ENCODE measurements at places on chromosomes 3 and 15.

GRCh38 chr15:72591361-72591760, 63.1 kb upstream of the GOLGA6B start:
- peak; percentile 21 for DNase-seq

- DNase-seq, result no peak
Measured at GRCh38 chr3:188126276-188126675, 27.7 kb upstream of the LPP start.

DNA sequence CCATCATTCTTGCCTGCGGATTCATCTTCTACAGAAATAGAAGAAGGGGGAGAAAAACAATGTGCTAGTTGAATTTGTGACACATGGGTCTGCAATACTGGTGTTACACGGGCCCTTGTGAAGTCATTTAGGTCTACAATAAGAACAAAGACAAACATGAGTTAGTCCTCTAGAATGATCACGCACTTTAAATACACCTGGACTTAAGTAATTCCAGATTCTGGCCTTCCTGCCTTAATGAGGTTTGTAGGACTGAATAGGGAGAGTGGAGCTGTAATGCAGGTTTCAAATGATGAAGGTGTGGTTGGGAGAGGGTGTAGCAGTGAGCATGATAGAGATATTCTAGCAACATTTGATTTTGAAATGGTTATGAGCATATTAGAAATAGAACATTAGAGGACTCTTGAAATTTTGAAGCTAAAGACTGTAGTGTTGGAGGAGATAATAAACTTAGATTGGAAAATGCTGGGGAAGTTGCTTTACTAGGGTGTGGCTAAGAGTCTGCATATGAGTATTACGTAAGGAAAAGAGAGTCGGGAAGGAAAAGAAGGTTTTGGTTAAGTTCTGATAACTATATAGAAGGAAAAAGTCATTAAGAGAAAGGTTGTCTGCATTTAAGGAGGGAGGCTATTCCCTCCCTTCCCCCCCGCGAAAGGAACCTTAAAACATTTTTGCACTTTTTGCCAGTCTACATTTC, 606 bp downstream of the EIF2A start:
- DNase-seq, result peak; percentile 53

DNA sequence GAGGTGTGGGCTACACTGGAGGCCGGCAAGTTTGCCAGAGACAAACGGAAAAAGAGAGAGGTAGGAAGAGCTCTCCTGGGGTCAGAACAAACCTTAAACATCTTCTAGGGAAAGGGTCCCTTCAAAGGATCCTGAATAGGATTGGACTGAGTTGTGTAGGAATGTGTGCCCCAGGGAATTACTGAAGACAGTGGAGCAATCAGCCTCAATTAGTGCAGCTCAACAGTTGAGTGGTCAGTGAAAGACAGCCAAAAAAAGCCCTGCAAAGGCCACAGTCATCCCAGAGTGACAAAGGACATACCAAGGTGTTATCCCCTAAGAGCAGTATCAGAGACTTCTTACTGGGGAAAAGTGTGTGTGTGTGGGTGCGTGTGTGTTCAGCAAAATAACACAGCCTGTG, 70.3 kb downstream of the NUP210 start:
- DNase-seq, result no peak

DNA sequence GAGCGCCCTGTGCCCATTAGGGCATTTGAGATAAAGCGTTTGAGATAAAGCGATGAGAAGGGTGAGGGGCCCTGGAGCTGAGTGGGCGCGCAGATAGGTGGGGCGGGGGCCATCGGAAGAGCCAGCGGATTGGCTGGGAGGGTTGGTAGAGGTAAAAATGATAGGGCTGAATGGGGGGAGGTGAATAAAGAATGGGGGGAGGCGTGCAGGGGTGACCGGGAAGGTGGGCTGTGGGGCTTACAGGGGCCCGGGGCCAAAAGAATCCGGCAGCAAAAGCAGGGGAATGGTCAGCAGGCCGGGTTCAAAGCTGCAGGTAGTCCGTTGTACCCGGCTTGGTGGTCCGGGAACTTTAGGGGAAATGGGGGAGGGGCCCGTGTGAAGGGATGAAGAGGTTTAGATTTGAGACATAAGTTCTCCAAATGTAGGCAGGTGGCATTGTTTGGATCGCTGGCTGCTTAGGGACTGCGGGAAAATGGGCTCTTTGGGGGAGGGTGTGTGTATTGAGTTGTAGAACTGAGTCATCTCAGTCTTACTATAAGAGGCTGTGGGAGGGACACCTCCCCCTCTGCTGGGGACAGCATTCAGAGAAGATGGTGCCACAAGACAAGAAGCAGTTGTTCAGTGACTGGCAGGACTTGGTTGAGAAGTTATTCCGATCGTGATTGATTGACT, 610 bp downstream of the ARID3B start:
- peak; percentile 41 for DNase-seq

- DNase-seq, result no peak
Measured at GRCh38 chr15:77335298-77335697, 84.6 kb downstream of the PEAK1 start.

DNA sequence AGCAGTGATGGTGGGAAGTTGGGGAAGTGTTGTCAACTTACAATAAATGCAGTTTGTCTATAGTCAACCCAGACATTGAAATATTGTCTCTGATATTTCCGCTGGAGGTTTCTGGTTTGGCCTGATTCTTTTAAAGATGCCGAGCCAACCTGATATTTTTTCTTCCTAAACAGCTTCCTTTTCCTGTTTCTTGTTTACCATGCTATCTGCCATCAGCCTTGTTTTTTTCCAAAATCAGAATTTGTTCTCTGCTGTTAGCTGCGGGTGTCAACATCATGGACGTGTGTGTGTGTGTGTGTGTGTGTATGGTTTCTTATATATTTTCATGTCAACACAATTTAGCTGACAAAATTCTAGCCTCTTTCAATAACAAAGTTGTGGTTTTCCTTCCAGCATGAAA, 41.2 kb upstream of the XCR1 start:
- DNase-seq, result no peak

DNA sequence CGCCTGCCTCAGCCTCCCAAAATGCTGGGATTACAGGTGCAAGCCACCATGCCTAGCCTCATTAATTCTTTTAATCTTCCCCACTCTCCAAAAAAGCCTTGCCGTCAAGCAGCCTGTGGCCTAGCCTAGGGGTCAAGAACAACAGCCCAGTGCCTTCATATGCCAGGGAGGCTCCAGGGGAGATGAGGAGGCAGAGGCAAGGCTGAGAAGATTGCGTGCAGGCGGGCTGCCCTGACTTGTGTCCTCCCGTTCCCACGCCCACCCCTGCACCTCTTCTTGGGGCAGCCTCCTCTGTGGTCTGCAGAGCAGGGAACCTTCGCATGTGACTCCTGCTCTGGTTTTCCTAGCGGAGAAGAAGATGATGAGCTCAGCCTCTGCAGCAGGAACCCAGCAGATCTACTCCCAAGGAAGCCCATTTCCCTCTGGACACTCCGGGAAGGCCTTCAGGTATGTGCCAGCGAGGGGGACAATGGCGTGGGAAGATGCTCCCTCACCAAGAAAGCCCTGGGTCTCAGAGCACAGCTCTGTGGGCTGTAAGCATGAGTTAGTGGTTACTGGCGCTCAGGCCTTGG, 118.5 kb upstream of the ABHD17C start:
- no peak for DNase-seq

GRCh38 chr3:37667335-37667734, 194.3 kb upstream of the CTDSPL start:
- DNase-seq, result no peak

- peak; percentile 7 for DNase-seq
Measured at GRCh38 chr15:72790302-72790910, 6.8 kb upstream of the ADPGK start.

DNA sequence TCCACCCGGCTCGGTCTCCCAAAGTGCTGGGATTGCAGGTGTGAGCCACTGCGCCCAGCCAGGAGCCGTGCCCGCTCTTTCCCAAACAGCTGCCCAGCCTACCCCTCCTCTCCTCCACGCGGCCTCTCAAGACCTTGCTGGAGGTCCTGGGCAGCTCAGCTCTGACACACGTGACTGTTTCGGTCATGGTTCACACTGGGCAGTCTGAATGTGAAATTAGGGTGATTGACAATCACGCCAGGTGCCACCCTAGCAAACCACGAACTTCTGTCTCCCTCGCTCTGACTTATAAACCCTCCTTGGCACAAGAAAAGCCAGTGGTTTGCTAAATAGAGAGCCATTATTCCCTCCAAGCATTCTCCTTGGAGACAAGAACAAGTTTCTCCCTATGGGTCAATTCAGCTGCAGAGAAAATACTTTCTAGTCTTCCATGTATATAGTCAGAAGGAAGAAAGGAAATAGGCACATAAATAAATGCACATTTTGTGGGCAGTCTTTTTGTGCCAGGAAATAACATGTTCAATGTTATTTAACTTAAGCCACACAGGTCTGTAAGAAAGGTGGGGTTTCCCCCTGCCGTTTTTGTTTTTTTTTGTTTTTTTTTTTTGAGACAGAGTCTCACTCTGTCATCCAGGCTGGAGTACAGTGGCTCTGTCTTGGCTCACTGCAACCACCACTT, 121.9 kb upstream of the MEF2A start:
- DNase-seq, result no peak

DNA sequence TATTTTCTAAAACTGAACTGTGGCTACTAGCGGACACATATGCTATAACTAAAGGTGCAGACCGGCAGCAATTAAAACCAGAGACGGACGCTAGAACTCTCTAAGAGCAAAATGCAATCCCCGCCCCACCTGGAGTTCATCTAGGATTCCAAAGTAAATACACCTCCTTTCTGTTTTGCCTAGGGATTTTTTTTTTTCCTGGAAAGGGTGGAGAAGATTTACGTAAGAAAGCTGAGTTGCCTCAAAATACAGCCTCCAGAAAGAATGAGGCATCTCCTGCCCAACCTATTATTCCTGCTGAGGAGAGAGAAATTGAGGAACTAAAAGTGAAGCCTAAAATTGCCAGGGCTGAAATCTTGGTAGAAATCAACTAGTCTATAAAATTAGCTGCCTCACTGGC, 150.2 kb downstream of the TP63 start:
- DNase-seq, result no peak

DNA sequence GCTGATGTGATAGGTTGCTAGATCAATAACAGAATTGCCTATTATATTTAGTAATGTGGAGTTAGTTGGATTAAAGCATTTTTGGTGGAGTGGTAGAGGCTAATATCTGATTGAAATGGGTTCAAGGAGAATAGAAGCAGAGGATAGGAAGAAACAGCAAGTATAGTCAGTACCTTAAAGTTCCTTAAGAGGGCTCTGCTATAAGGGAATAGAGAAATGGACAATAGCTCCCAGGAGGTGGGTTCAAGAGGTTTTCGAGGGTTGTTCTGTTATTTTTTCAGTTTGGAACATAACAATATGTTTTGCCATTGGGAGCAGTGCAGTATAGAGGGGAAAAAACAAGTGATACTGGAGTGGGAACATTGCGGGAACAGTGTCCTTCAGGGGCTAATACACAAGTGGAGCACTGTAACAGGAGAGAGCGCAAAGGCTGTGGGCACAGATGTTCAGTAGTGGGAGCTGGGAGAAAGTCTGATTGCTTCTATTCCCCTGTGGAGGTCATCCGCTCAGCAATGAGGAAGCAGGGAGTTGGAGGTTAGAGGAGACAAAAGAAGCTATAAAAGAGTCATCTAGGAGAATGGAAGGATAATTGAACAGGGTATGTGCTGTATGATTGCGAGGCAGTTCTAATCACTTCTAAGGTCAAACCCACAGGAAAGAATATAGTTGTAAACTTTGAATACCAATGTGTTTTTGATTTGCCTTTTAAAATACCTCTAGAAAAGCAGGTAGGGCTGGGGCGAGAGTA, 3.3 kb downstream of the MRPS11 start:
- no peak for DNase-seq

DNA sequence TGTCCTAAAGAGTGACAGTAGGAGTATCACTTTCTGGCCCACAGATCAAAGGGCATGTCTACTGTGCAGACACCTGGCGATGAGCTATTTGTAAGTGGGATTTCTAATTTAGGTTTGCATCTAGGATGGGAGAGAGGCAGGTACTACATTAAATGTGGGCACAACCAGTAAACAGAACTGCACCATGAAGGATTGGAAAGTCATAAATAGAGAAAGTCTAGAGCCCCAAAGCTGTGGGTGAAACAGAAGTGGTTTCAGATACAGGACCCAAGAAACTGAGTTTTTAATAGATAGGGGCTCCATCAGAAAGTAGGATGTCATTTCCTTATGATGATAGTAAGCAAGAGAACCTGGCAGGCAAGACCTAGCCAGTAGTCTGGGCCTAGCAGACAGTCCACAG, 35.2 kb upstream of the SPPL2A start:
- DNase-seq, result no peak

- DNase-seq, result no peak
Measured at GRCh38 chr3:15460891-15461531, 33.6 kb downstream of the EAF1 start.

- DNase-seq, result no peak
Measured at GRCh38 chr3:157151627-157152026, 8.3 kb downstream of the CCNL1 start.

GRCh38 chr3:197394464-197395321, 96.3 kb upstream of the DLG1 start:
- peak; percentile 92 for DNase-seq

DNA sequence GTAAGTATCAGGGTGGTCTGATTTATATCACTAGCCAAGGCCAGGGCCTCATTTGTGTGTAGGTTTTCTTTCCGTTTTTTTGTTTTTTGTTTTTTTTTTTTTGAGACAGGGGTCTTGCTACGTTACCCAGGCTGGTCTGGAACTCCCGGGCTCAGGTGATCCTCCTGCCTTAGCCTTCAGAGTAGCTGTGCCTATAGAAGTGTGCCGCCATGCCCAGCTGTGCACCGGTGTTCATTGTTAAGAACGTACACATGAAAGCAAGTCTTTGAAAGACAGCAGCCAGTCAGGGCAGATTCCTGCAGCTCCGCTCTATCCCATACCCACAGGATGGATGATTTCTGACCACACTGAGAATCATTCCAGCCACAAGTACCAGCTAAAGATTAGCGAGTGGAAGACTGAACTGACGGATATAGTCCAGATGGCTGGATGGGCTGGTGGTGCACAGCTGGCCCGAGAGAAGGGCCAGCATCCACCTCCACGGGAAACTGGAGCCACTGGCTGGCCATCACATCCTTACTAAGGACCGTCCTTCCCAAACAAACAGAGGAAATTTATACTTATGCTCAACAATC, 95.4 kb downstream of the PCSK6 start:
- no peak for DNase-seq

DNA sequence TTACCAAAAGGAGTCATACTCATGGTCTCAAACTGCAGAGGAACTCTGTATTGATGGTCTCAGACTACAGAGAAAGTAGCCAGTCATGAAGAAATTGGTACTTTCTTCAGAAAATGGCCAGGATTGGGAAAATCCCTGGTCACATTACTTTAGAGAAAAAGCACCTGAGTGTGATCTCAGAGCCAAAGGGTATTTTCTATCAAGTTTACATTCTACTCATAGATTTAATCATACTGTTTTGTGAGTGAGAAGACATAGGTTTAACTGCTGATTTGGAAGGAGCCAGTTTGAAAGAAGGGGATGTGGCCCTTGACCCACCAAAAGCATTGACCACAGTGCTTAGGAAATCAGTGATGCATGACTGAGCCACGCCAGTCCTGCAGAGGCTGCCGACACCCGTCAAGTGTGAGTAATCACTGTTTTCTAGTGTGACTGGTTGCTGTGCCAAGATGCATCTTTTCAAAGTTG, 203.6 kb downstream of the AKAP13 start:
- DNase-seq, result no peak
